Prostate gland (tissue), 2 donors: ENCODE measurements at places on chromosomes 7 and 10.
A peak's percentile ranks its signal among the peaks of the same experiment; 100 is the strongest.

DNA sequence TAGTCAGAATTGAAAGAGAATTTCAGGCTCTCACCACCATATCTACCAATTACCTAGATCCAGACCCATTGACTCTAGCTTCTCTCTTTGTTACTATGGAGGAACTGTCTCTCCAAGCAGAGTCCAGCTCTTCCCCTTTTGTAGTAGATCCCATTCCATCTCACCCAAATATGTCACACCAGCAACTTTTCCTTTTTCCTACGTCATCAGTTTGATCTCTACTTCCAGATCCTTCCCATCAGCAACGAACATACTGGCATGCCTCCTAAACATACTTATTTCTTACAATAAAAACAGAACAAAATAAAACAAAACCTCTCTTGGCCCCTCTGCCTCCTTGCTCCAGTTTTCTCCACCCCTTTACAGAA, 5.9 kb upstream of the CALU start:
- no peak overlapping the region for H3K27ac ChIP-seq
- no peak for DNase-seq
- H3K36me3 ChIP-seq = no peaks in the 10 kb centered on the region
- no peak overlapping the region for H3K4me3 ChIP-seq
- H3K4me1 ChIP-seq = peaks cover 4% of the 10 kb centered on the region

GRCh38 chr10:98316661-98317060, 48.7 kb upstream of the LOXL4 start:
- no peak overlapping the region for H3K4me3 ChIP-seq
- H3K36me3 ChIP-seq = no peaks in the 10 kb centered on the region
- H3K4me1 ChIP-seq = no peaks in the 10 kb centered on the region
- no peak for DNase-seq

DNA sequence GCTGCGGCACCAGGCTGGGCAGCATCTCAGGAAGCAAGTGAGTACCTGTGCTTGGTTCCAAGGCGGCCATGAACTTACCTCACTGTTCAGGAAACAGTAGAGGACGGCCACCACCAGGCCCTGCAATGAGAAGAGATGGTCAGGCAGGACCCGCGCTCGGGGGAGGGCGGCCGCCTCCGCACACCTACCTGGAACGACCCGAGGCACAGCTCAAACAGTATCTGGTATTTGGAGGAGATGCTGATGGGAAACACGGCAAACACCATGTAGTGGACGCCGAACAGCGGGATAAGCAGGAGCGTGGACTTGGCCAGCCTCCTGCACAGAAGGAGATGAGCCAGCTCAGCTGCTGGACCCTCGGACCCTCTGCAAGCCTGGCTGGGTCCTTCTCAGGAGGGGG, 112.9 kb downstream of the VIPR2 start:
- DNase-seq = no peak
- no peaks in the 10 kb centered on the region for H3K27me3 ChIP-seq
- peaks cover 3% of the 10 kb centered on the region for H3K4me1 ChIP-seq
- no peak overlapping the region for H3K4me3 ChIP-seq
- no peak overlapping the region for H3K27ac ChIP-seq

GRCh38 chr10:47306387-47307210, 6.6 kb downstream of the GDF10 start:
- H3K4me1 ChIP-seq = no peaks in the 10 kb centered on the region
- no peak for DNase-seq
- no peaks in the 10 kb centered on the region for H3K36me3 ChIP-seq
- H3K27me3 ChIP-seq = no peaks in the 10 kb centered on the region

GRCh38 chr10:88879534-88880281, at the start of gene STAMBPL1:
STAMBPL1 (plus strand) TSS chr10:88880245; CDS start chr10:88901709, 21,464 bp downstream.
- DNase-seq = peak; percentile 19
- no peaks in the 10 kb centered on the region for H3K36me3 ChIP-seq
- peak within 1 kb of the TSS; percentile 74 for H3K27ac ChIP-seq
- no peaks in the 10 kb centered on the region for H3K27me3 ChIP-seq
- peak within 1 kb of the TSS; percentile 62 for H3K4me3 ChIP-seq

GRCh38 chr10:31926765-31927564, 1.7 kb downstream of the ARHGAP12 start:
- peak overlapping the region; percentile 97 for H3K4me3 ChIP-seq
- H3K36me3 ChIP-seq = no peaks in the 10 kb centered on the region
- DNase-seq = no peak
- peaks cover 3% of the 10 kb centered on the region for H3K4me1 ChIP-seq
- peak overlapping the region; percentile 97 for H3K27ac ChIP-seq

- no peaks in the 10 kb centered on the region for H3K36me3 ChIP-seq
- H3K4me3 ChIP-seq = no peak overlapping the region
- H3K4me1 ChIP-seq = no peaks in the 10 kb centered on the region
- DNase-seq = no peak
Observed at GRCh38 chr10:75525067-75525466, 93.6 kb downstream of the LRMDA start.

- H3K36me3 ChIP-seq = no peaks in the 10 kb centered on the region
- H3K4me1 ChIP-seq = no peaks in the 10 kb centered on the region
- DNase-seq = no peak
- no peak overlapping the region for H3K27ac ChIP-seq
- no peak overlapping the region for H3K4me3 ChIP-seq
- H3K27me3 ChIP-seq = no peaks in the 10 kb centered on the region
Observed at GRCh38 chr10:519716-520401, 169.6 kb downstream of the DIP2C start.

GRCh38 chr10:110834629-110835301, 37.0 kb upstream of the PDCD4 start:
- peaks cover 40% of the 10 kb centered on the region for H3K4me1 ChIP-seq
- H3K27me3 ChIP-seq = no peaks in the 10 kb centered on the region
- peak overlapping the region; percentile 71 for H3K27ac ChIP-seq
- H3K4me3 ChIP-seq = no peak overlapping the region
- DNase-seq = peak; percentile 72
- no peaks in the 10 kb centered on the region for H3K36me3 ChIP-seq

GRCh38 chr10:109911903-109912302, 11.4 kb downstream of the XPNPEP1 start:
- no peak overlapping the region for H3K4me3 ChIP-seq
- H3K27me3 ChIP-seq = no peaks in the 10 kb centered on the region
- peaks cover 20% of the 10 kb centered on the region for H3K4me1 ChIP-seq
- no peak overlapping the region for H3K27ac ChIP-seq
- DNase-seq = no peak

DNA sequence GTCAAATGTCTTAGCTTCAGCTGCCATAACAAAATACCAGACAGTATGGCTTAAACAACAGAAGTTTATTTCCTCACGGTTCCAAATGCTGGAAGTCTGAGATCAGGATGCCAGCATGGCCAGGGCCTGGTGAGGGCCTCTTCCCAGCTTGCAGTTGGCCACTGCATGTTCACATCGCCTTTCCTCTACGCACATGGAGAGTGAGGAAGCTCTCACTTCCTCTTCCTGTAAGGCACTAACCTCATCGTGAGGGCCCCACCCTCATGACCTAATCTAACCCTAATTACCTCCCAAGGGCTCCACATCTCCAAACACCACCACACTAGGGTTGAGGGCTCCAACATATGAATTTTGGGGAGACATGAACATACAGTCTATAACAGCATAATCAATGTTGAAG, 14.4 kb downstream of the ZNF33B start:
- H3K4me3 ChIP-seq = no peak overlapping the region
- DNase-seq = no peak
- H3K36me3 ChIP-seq = no peaks in the 10 kb centered on the region

GRCh38 chr10:60444494-60445064, 54.9 kb upstream of the ANK3 start:
- H3K27me3 ChIP-seq = no peaks in the 10 kb centered on the region
- no peak overlapping the region for H3K4me3 ChIP-seq
- no peaks in the 10 kb centered on the region for H3K4me1 ChIP-seq
- no peaks in the 10 kb centered on the region for H3K36me3 ChIP-seq
- DNase-seq = no peak

- no peaks in the 10 kb centered on the region for H3K27me3 ChIP-seq
- H3K27ac ChIP-seq = no peak overlapping the region
- H3K36me3 ChIP-seq = no peaks in the 10 kb centered on the region
- H3K4me1 ChIP-seq = peaks cover 4% of the 10 kb centered on the region
- no peak for DNase-seq
Observed at GRCh38 chr10:102542800-102543418, 39.1 kb downstream of the SUFU start.

- H3K4me3 ChIP-seq = no peak overlapping the region
- DNase-seq = no peak
- no peak overlapping the region for H3K27ac ChIP-seq
- no peaks in the 10 kb centered on the region for H3K36me3 ChIP-seq
- H3K27me3 ChIP-seq = no peaks in the 10 kb centered on the region
Observed at GRCh38 chr10:89335226-89335625, 7.4 kb downstream of the IFIT3 start.

DNA sequence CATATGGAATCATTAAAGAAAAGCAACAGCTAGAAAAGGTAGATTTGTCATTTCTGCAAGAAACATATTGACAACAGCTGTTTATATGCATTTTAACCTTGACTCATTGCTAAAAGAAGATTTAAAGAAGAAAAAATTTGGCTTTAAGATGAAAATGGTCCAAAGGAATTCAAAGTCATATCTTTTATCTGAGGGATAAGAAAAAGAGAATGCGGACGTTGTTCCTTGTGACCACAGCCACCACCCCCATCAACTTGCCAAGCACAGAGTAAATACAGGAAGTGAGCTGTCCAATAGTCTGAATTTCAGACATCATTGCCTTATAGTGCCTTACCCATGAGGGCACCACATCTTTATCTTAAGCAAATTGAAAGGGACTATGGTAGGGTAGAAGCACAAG, 7.3 kb upstream of the CRPPA start:
- no peaks in the 10 kb centered on the region for H3K36me3 ChIP-seq
- DNase-seq = no peak
- no peaks in the 10 kb centered on the region for H3K4me1 ChIP-seq
- no peaks in the 10 kb centered on the region for H3K27me3 ChIP-seq
- no peak overlapping the region for H3K27ac ChIP-seq

DNA sequence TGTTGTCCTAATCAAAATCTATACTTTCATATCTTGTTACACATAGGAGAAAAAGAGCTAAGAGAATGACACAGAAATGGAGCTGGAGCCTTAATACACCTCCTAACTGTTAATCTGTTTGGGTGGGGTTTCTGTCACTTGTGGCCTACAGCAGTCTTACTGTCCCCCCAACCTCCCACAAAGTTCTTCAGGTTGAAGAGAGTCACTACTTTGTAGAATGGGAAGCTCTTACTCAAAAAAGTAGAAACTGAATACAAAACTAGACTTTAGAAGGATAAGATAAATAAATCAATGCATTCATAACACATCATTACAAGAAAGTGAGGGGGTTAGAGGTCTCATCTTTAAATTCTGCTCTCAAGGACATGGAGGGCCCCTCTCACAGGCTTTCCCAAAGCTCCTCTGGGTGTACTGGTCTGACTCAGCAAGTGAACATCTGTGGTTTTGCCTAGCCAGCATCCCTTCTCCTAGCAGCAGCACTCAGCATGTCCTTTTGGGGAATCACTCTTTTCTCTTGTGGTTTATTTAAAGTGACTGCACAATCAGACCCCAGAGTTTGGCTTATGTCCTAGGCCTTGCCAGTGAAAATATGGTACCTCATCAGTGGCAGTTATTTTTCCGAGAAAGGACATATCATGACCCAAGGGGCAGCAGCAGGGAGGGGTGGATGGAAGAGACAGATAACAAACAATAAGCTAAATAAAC, 2.0 kb upstream of the BLVRA start:
- DNase-seq = no peak
- H3K27me3 ChIP-seq = no peaks in the 10 kb centered on the region
- H3K36me3 ChIP-seq = no peaks in the 10 kb centered on the region
- H3K4me3 ChIP-seq = no peak overlapping the region
- H3K4me1 ChIP-seq = no peaks in the 10 kb centered on the region
